ENCODE measurements at places on chromosomes 6 and 20.

DNA sequence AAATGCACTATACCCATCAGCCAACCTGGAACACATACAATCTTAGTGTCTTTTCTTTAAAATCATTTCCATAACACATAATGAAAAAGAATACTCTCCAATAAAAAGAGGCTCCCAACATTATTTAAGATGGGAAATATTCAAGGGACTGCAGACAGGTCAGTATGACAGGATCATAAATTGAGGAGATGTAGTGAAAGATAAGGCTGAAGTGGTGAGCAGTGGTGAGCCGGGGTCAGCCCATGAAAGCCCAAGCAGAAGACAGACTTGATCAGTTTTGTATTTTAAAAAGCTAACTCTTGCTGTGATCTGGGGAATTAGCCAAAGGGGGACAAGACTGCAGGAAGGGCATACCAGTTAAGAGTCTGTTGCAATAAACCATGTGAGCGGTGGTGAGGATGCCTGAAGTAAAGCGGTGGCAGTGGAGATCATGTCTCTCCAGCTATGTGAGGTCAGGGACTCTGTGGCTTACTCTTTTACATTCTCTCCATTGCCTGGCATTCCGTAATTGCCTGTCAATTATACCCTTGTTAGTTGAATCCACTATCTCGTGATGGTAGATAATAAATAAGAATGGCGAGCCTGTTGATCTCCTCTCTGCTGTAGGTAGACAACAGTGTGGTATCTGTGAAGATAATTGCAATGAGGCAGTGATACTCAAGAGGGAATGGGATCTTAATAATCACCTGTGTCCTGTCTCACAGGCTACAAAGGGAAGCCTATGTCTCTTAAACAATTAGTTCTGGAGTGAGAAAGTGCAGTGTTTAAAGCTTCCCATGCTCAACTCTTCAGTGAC is 97.4 kb downstream of the FILIP1 start:
- no peak for DNase-seq

DNA sequence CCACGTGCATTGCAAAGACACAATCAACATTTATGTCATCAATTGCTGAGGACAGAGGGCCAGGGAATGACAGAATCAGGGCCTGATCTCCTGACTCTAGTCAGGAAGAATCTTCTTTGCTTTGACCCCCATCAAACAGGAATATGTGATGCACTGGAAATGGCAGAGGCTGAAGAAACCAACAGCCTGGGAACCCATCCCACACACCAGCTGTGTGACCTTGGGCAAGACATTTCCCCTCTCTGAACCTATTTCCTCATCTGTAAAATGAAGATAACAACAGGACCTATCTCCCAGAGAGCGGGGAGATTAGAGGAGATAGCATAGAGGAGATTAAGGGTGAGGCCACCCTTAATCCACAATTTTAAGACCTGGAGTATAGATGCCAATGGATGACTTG is 1.5 kb downstream of the HNF4A start:
- DNase-seq, result no peak

- DNase-seq, result no peak
Measured at GRCh38 chr6:34295721-34296120, 46.9 kb upstream of the SMIM29 start.

DNA sequence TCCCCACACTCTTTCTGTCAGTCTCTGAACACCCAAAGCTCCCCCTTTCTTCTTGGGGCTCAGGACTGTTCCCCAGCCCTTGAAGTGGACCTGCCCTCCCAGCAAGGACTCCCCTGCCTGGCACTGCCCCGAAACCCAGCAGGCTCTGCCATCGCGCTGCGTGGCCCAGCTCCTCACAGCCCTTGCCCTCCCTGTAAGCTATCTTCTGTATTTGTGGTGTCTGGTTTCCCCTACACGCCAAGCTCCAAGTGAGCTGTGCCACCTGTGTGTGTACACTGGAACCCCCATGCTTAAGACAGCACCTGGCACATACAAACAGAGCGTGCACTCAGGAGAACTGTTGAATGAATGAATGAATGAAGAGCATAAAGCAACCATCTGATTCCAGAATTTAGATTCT is 57.7 kb downstream of the TMEM242 start:
- DNase-seq, result no peak

GRCh38 chr20:22515264-22515663 is 69.1 kb downstream of the FOXA2 start:
- no peak for DNase-seq

GRCh38 chr20:61786230-61786629 is 279.5 kb downstream of the TAF4 start:
- peak; percentile 27 for DNase-seq

GRCh38 chr6:164184410-164184809 is 769.9 kb downstream of the QKI start:
- no peak for DNase-seq

DNA sequence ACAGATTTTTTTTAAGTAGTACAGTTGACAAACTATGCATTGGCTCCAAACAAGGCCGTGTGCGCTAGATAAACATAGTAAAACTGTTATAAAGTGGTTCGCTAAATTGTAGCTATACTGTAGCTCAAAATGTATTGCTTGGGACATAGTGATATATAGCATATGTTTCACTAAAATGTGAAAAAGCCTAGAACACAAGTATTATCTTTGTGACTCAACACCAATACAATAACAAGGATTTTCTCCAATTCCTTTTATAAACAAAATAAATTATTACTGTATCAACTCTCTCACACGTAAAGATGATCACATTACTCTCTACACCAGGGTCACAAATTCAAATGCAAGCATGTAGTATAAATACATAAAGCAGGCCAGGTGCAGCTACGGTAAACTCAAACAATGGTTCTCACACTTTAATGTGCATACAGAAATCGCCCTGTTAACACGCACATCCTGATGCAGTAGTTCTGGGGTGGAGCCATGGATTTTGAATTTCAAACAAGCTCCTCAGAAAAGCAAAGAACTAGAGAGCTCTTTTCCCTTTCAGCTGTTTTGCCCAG is 214.6 kb downstream of the GMDS start:
- DNase-seq, result no peak

DNA sequence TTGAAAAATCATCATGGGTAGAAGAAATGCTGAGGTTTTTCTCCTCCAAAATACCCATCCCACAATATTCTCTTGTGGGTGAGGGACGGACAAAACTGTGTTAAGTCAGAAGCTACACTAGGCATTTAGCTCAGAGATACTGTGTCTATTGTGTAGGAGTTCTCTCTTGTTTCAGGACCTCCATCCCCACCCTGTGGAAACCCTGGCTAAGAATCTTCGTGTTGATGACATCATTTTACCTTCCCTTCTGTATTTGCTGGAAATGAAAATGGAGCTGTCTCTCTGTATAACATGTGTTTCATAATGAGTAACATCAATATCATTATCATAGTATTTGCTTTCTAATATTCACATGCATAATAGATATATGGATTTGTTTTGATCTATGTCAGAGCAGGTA is 1193.0 kb upstream of the CITED2 start:
- DNase-seq, result no peak

GRCh38 chr6:28683945-28684538 is 158.4 kb downstream of the GPX5 start:
- no peak for DNase-seq

DNA sequence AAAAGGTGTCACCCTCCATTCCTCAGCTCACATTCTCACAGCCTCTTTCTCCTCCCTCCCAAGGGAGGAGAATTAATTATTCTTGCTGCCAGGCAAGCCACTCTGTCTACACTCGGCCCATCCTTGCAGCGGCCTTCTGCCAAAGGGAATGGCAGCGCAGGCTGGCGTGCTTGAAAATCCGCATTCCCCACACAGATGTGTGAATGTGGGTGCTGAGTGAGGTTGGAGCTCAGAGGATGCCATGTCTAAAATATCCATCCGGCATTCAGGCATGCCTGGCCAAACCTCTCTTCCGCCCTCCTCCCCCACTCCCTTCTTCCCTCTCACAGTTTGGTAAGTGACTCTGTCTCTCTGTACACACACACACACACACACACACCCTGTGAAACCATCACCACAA is 27.7 kb downstream of the PNPLA1 start:
- no peak for DNase-seq

GRCh38 chr6:132616677-132617076 is 7.4 kb downstream of the TAAR2 start:
- no peak for DNase-seq

DNA sequence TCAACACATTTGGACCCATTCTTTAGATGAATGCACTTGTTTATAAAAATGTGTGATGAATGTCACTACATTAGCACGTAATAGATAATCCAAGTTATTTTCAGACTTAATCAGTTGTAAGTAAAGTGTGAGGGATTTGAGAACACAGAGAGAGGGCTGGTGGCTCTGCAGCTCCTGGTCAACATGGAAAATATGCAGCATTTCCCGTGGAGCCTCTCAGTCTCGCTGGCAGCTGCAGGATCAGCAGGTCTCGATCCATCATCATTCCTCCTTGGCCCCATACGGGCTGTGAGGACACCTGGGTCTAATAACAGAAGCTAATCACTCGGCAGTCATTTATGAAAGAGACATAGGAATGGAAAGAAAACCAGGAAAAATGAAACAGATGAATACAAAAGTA is 390.2 kb downstream of the PRKN start:
- no peak for DNase-seq

Measured in globus pallidus (tissue), 1 donor.